ENCODE measurements at places on chromosomes 7 and 10. TPM values are rescaled to one million over a fixed set of nuclear protein-coding genes. Genes with fewer than 3 reads are reported as not detected.

DNA sequence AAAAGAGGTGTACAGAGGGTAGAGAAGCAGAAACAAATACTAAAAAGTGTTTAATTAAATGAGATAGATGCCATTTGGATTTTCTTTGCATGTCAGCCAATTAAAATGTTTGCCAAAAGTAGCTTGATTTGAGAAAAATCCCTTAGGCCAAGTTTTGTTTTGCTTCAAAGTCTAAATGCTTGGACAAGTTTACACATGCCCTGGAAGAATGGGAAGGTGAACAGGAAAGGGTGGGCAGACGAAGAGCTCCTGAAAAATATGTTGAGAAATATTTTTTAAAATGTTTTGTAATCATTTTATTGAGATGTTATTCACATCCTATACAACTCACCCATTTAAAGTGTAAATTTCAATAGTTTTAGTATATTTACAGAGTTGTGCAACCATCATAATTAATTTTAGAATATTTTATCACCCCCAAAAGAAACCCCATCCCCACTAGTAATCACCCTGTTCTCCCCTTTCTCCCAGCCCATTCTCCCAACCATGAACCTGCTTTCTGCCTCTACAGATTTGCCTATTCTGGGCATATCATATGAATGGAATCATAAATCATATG lies 98.5 kb upstream of the ANK3 start:
- DNase-seq = no peak

DNA sequence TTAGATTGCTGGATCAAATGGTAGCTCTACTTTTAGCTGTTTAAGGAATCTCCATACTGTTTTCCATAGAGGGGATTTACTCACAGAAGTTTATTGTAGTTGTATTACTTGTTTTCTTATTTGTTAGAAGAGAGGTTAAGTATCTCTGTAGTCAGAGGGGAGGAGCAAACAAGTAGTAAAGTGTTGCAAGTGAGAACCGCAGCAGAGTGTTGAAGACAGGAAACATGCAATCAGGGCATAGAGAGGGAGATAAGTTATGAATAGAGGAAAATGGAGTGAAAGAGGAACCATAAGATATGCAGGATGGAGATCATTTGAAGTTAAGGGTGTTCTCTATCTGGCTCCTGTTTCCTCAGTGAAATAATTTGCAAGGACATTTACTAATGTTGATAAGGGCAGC lies 331.4 kb upstream of the TMEM229A start:
- DNase-seq = no peak

GRCh38 chr10:83492004-83492403 lies 647.3 kb upstream of the GHITM start:
- DNase-seq = no peak

The CYP2C8 gene
- not detected for total RNA-seq

The SEMA4G gene
- 6.3 TPM for total RNA-seq

- DNase-seq = no peak
Observed at GRCh38 chr7:23710000-23710399, at the start of gene STK31. TSS of gene STK31 (plus strand) at chr7:23710219. CDS start at chr7:23710286, 67 bp downstream.

GRCh38 chr7:143321242-143321641 lies 5.3 kb downstream of the CLCN1 start:
- DNase-seq = no peak

DNA sequence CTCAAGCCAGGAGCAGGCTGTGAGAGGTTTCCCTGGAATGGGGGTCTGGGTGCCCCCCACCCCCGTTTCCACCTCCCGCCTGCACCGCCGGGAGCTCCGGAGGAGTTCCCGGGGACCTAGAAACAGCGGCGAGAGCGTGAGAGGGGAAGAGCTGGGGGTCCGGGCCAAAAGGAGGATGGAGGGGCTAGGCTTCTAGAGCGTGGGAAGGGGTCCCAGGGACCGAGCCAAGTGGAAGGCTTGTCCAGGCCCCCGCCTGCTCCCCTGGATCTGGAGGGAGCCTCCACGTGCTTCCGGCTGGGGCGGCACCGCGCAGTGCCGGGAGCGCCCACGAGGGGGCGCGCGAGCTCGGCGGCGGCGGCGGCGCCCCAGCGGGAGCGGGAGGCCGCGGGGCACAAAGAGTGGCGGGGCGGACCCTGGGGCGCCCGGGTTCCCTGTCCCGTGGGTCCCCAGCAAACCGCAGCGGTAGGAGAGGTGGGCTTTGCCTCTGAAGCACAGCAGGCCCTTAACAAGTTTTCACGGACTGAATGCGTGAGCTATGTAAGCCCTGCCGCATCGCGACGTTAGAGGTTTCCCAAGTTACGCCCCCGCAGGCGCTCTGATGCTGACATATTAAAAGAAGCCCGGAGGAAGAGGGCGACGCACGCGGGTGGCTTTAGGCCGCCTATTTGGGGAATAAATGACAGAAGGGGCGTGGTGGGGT lies 104.4 kb upstream of the LRRC4 start:
- DNase-seq = peak; percentile 87

DNA sequence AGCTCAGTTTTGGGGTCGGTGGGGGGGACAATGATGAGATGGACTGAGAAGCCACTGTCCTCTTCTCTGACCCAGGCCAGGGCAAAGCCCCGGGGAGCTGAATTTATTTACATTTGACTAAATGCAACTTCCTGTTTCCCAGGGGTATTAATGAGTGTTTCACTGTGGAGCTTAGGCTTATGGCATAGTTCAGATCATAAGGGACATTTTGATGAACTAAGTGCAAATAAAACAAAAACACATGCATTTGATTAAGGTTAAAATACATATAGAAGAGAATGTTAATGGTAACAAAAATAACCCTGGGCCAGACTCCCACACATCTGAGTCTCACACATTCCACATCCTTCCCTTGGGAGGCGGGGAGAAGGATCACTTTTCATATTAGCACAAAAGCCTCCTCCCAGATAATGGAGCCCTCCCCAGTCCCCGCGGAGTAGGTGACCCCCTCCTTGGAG lies 320.6 kb downstream of the FRMD4A start:
- DNase-seq = peak; percentile 87

DNA sequence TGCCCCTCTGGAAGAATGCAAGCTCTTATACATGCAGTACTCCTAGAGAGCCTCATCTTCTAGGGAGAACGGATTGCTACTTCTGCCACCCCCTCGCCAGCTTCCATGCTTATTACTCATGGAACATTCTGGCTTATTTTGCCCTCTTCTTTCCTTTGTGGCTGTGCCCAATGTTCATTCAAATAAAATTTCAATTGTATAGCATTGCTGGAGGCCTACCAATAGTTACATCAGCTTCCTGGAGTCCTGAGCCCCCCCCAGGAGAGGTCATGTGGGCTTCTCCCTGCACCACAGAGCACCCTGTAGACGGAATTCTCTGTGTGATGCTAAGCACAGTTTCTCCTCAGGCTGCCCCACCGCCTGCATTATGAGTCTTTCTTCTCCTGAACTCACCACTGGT lies 1094.0 kb downstream of the KCNMA1 start:
- no peak for DNase-seq

The NAT16 gene
- total RNA-seq = not detected

DNA sequence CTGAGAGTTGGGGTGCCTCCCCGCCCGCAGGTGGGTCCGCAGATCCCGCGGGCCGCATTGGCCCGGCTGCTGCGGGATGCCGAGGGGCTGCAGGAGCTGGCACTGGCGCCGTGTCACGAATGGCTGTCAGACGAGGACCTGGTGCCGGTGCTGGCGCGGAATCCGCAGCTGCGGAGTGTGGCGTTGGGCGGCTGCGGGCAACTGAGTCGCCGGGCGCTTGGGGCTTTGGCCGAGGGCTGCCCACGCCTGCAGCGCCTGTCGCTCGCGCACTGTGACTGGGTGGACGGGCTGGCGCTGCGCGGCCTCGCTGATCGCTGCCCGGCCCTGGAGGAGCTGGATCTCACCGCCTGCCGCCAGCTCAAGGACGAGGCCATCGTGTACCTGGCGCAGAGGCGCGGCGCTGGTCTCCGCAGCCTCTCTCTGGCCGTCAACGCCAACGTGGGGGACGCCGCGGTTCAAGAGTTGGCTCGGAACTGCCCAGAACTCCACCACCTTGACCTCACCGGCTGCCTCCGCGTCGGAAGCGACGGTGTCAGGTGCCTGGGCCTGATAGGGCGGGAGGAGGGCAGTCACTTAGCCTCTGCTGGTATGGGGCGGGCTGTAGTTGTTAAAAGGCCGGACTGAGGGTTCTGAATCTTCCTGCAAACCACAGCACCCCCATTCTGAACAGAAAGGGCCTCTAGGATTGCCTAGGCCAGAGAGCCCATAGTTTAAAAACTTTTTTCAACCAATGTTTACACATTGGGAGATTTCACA lies 1.3 kb downstream of the FBXL15 start:
- no peak for DNase-seq

The CHRM2 gene
- total RNA-seq = 30.0 TPM

GRCh38 chr7:150916670-150917069 lies 61.5 kb downstream of the KCNH2 start:
- DNase-seq = no peak

DNA sequence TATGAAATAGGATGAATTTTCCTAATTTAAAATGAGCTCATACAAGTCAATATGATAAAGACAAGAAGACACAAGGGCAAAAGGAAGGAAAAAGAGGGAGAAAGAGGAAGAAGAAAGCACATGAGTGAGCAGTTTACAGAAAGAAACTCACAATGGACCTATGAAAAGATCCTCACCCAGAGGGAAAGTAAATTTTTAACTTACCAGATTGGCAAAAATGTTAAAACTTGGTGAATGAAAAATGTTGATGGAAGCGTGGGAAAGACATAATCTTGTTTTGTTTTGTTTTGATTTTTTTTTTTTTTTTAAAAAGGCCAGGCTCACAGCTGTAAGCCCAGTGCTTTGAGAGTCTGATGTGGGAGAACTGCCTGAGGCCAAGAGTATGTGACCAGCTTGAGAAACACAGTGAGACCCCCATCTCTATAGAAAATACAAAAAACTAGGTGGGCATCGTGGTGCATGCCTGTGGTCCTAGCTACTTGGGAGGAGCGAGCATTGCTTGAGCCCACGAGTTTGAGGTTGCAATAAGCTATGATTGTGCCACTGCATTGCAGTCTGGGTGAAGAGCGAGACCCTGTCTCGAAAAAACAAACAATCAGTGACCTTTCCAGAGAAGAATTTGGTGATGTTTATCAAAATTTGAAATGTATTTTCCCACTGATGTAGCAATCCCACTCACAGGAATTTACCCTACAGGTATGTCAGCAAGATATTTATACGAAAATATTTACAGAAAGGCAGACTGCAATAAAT lies 152.9 kb upstream of the ASAH2 start:
- no peak for DNase-seq

The ACSM6 gene
- not detected for total RNA-seq

DNA sequence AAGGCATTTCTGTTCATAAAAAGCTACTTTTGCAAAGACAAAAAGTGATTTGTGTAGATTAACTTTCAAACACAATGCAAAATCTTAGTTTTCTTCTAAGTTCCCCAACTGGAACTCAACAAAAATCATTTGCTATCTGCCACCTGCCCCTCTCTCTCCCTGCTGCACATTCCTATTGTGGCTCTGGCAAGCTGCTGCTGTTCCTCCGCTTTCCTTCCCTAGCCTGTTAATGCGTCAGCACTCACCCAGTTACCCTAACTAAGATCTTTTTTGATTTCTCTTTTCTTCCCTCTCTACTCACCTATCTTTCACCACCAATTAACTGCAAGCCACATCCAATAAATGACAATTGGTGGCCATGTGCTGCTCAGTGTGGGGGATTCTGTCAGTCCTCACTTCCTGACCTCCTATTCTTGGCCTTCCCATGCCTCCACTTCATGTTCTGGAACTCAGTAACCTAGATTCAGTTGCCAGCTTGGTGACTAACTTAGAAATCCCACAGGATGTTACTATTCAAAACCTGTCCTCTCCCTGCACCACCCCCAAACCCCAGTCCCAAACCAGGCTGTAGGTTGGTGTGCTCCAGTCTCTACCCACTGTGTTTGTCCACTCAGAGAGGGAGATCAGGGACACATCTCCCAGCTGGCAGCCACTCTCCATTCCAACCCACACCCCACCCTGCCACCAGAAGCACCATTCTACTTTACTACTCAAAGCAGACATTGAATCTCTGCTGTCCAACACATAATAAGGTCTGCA lies 140.2 kb upstream of the CTTNBP2 start:
- no peak for DNase-seq

The NCF1 gene
- not detected for total RNA-seq

GRCh38 chr10:100569687-100570481 lies 34.1 kb downstream of the HIF1AN start:
- DNase-seq = peak; percentile 74

- no peak for DNase-seq
Observed at GRCh38 chr10:129210876-129211275, 256.2 kb upstream of the MGMT start.

The ZPBP gene
- not detected for total RNA-seq
